ENCODE measurements at places on chromosomes 4 and X.

DNA sequence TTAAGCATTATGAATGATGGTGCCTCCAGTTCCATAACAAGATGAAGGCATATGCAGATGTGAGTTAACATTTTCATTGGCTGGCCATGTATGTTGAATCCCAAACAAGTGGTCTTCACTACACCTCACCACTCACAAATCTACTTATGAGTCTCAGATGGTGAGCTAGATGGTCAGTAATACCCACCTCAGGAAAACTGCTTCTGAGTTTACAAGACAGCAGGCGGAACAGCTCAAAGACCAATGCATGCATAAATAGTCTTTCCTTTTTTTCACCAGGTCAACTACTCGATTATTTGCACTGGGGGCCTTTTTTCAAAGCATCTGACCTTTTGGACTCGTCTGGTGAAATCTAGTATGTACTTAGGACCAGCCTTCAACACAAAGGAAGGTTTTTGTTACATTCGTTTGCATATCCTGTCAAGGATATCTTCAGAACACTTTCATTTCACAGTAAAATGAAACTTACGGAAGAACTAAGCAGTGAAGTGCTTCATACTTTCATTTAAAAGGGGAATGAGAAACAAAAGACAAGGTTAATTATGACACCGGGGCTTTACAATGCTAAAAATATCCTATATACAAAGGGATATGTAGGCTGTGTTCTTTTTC, 23.1 kb upstream of the TLR7 start:
- no peak for DNase-seq

DNA sequence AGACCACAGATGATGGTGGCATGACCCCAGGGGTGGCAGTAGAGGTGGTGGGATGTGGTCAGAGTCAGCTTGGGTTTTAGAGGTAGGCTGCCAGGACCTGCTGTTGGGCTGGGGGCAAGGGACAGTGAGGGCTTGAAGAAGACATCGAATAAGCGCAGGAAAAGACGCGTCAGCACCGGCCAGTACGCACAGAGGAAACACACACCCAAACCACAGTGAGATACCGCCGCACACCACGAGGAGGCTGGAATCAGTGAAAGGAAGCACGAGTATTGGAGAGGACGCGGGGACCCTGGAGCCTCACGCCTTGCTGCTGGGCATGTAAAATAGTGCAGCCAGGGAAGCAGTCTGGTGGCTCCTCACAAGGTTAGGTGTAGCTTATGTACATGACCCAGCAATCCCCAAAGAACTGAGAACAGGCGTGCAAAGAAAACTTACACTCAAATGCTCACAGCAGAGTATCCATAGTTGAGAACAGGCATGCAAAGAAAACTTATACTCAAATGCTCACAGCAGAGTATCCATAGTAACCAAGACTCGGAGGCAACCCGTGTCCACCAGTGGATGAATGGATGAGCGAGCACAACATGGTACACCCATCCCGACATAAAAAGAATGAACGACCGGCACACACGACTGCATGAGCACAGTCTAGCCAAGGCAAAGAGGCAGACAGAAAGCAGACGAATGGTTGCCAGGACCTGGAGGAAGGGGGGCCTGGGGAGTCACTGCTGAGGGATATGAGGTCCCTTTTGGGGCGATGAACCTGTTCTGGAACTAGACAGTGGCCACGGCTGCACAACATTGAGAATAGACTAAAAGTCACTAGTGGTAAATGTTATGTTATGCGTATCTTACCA, 13.3 kb downstream of the PDZD4 start:
- peak; percentile 55 for DNase-seq

GRCh38 chr4:106569146-106570031, 200.8 kb upstream of the GIMD1 start:
- DNase-seq, result no peak

- no peak for DNase-seq
These were observed 38.6 kb upstream of the TMEM131L start for GRCh38 chr4:153427363-153428071.

DNA sequence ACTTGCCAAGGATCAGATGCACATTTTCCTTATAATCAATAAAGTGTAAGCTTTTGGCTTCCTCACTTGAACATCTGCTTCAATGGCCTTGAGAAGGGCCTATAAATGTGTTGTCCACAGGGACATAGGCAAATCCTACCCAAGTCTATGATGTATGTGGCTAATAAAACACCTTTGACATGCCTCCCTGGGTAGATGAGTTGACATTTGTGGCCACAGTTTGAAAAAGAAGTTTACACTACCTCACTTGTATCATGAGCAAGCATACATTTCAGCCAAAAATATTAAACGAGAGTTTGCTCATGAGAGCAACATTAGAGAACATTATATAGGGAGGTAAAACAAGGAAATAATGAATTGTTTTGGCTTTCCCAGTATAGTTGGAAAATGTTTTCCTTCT, 1067.7 kb downstream of the C4orf33 start:
- DNase-seq, result no peak

- DNase-seq, result no peak
These were observed 78.2 kb downstream of the AFAP1 start for GRCh38 chr4:7861440-7861881.

DNA sequence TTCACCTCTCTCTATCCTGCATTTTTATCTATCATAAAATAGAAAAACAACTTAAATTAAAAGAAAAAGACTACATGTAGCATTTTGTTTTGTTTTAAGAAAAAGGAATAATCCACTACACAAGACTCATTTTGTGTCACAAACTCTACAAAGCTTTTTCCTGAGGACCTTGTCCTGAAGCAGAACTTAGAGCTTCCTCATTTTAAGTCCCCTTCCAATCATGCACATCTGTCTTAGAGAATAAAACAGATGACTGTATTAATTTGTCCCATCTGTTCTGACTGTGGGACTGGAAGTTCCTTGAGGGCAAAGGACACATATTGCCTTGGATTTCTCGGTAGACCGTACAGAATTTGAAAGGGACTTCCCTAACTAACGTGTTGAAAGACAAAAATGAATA, 218.5 kb downstream of the COL25A1 start:
- DNase-seq, result no peak

DNA sequence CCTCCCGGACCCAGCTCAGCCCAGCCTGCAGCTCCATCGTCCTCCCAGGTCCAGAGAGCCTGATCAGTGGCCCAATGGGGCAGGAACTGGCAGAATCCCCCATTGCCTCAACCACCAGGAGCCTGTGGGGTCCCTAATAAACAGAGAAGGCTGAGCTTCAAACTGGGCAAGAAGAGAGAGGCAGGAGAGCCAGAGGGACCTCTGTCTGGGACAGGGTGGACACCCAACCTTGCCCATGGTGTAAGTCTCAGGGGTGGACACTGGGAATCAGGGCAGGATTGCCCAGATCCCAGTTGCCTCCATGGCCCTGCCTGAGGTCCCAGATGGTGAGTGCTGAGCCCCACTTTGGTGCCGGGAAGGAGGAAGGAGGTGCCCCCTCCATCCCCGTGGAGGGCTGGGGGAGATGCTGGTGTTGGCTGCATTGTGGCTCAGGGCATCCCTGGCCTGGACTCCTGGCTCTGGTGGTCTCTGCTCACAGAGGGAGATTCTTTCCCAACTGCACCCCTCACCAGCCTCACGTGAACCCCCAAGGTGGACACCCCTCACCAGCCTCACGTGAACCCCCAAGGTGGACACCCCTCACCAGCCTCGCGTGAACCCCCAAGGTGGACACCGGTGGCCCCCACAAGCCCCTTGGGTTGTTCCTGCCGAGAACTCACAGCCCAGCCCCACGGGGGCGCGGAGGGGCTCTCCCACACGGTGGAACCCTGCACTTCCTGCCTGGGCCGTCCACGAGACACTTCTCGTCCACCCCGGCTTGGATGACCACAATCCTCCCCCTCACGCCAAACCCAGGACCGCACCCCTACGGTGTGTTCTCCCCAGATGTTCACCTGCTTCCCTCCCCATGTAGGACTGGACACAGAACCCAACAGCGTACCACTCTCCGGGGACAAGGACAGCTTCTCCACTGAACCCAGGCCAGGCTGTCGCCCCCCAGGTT, 5.4 kb downstream of the CPLX1 start:
- no peak for DNase-seq

DNA sequence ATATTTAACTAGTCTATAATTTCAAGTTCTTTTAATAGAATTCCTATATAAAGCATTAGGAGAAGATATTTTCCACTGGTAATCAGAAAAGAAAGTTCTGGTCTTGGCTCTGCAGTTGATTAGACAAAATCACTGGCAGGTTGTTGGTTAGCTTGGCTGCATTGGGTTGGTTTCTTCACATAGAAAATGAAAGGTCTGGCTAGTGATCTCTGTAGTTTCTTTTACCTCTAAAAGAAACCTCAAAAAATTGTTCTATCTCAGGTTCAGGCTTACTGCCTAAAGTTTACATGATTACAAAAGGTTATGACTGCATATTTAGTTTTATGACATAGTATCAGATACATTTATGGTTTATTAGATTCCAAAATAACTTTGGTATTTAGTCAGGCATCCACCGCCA, 95.8 kb upstream of the NAP1L5 start:
- no peak for DNase-seq

GRCh38 chr4:174193438-174194374, 89.8 kb downstream of the FBXO8 start:
- no peak for DNase-seq

GRCh38 chrX:136598631-136599030, 49.3 kb upstream of the CD40LG start:
- DNase-seq, result no peak

- no peak for DNase-seq
These were observed 1.2 kb upstream of the ELF4 start for GRCh38 chrX:130111220-130112154.

Data from hematopoietic multipotent progenitor cell treated with erythropoietin and hydrocortisone succinate and interleukin-3 and kit ligand, for 8 days (in vitro differentiated cells).